EL (cell line): ENCODE measurements at places on chromosomes 7 and 10.

DNA sequence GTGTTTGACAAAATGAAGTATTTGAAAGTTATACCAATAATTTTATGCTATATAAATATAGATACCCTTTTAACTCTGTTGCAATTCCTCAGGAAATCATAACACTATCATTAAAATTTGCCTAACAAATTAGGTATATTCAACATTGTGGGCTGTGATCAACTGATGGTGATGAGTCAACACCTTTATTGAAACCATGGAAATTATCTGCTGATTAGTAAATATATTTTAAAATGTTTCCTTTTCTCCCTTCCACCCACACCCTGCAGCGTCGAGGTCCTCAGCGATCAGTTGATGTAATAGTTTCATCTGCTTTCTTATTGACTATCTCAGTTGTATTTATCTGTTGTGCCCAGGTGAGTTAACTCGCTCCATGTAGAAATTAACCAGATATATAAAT lies 143.9 kb downstream of the PHTF2 start:
- no peak for DNase-seq

DNA sequence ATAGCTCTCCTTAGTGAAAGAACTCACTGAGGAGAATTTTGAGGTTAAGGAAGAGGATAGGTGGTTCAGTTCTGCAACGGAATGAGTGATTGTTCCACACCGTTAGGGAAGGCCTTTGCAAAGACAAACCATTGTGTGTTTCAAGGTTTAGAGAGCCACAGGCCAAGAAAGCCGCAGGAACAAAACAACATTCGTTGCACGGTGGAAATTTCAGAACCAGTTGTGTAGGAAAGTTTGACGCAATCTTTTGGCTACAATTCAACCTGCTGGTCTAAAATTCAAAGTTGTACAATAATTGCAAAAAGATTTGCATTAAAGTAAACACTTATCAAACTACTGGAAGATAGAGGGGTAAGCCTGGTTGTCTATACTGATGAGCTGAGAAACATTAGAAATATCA lies 91.4 kb downstream of the FAM107B start:
- DNase-seq = no peak

DNA sequence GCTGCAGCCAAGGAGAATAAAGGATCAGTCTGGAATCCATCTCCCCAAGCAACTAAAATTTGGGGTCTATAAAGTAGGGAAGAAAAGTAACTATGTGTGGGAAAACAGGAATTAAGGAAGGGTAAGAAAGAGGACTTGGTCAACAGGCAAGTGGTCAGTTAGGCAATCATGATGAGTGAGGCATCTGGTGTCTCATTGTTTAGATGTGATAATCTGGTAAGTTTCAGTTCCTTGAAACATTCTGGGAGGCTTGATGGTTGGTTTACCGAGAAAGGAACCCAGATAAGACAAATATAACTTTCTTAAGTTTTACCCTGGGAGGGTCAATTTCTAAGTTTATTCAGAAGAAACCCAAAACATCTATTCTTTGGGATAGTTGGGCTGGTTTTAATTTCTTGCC lies 22.3 kb downstream of the HYAL4 start:
- DNase-seq = no peak

DNA sequence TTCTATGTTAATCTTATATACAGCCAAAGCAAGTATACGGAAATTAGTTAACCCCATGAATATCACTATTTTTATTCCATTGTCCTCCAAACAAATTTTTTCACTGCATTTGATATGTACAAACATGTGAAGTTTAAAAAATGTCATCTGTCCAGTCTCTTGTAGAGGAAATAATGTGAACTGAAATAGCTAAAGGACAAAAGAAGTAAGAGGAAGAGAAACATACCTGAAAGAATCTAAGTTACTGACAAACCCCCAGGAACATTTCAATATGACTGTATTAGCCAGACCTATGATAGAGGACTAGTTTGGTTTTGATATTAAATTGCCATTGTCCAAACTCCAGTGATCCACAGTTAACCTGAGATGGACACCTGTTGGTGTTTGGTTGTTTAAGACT lies 80.6 kb downstream of the NRCAM start:
- DNase-seq = no peak

DNA sequence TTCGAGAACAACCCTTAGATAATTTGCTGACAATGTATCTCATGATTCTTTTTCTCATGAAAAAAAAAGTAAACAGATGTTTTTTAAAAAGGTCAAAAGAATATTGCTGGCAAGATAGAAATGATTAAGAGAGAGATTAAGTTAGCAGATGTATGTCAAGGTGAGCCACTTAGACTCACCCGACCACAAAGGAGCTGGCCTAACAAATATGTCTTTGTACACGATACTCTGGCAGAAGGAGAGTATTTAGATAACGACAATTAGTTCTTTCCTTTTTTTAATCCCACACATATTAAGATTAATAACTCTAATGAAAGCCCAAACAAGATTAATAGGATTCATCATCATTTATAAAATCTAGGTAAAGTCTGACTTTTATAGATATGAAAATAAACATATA lies 156.7 kb downstream of the RAPGEF5 start:
- DNase-seq = no peak

GRCh38 chr10:10222304-10222841 lies 795.3 kb upstream of the CELF2 start:
- peak; percentile 40 for DNase-seq

DNA sequence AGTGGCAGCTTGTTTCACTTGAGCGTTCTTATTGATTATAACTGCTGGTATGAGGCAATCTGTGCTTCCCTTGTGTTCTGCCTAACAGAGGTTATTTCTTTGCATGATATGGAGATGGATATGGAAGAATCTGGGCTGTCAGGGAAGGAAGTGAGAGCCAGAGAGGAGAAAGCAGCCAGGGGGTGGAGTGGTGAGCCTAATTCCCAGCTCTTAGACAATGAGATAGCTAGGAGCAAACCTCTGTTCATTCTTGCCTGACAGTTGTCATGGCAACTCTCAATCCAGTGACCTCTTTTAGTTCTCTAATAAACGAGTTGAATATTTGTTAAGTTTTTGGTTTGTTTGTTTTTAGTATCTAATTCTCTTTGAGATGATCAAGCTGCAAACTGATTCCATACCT lies 214.3 kb downstream of the NRG3 start:
- DNase-seq = no peak

DNA sequence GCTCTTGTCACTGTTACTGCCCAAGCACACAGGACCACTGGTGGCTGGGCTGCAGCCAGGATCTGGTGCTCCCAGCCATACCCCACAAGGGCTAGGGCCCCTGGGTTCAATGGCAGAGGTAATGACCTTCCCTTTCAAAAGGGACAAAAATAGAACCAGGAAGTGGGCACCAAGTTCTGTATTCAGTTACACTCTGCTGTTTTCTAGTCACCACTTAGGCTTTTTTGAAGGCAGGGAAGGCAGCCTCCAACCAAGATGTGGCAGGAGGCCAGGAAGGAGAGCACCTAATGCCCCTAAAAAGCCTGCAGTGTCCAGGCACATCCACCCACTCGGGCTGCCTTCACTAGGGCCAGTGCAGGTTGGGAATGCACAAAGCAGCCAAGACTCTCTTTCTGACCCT lies 47.8 kb downstream of the NOD1 start:
- DNase-seq = no peak

- DNase-seq = no peak
These were observed 8.3 kb upstream of the EDRF1 start for GRCh38 chr10:125711110-125711750.

DNA sequence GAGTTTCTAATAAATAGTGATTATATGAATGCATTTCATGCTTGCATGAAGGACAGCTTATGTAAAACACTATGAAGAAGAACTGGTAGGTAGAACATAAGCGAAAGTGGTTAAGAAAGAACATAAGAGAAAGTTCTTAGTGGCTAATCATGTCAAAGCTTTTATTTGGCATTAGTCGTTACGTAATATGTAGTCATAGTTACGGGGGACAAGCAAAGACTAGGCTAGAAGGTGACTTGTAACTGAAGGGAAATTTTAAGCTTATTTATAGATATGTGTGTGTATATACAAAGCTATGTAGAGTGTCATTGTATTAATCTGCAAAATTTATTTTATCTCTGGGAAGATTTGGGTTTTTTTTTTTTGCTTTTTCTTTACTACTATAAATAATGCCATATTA lies 36.9 kb downstream of the CAPZA2 start:
- no peak for DNase-seq

- DNase-seq = peak; percentile 79
These were observed 2.4 kb upstream of the UBE3C start for GRCh38 chr7:157136372-157136771.

DNA sequence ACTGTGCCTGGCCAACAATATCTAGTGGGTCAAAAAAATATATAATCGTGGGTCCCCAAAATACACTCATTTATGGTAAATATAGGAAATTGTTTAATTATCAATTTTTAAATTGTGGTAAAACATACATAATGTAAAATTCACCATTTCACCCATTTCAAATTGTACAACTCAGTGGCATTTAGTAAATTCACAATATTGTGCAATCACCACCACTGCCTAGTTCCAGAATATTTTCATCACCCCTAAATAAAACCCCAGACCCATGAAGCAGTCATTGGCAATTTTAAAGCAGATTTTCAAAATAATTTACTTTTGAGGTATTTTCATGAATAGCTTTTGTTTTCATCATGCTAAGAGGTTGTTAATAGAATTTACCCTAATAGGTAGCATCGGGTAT lies 10.2 kb downstream of the BLNK start:
- no peak for DNase-seq

GRCh38 chr10:60706146-60706545 lies 72.1 kb upstream of the CDK1 start:
- no peak for DNase-seq

DNA sequence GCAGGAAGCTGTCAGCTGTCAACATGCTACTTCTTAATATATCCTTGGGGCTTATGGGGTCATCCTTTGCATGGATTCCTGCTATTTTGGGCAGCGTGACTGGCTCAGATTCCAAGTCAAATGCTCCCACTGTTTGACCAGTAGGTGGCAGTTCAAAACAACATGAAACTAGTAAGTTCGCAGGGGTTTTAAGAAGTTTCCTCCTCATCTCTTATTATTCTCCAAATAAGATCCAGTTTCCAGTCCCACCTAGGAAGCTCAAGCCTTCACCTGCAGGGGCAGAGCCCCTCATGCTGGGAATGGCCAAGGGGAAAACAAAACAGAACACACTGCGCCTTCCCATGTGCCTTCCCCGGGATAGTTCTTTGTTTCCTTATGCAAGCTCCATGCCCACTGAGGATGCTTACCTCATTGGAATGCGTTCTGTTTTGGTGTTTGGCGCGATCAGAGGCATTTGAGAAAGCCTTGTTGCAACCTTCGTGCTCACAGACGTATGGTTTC lies 259.8 kb downstream of the GLI3 start:
- peak; percentile 56 for DNase-seq

DNA sequence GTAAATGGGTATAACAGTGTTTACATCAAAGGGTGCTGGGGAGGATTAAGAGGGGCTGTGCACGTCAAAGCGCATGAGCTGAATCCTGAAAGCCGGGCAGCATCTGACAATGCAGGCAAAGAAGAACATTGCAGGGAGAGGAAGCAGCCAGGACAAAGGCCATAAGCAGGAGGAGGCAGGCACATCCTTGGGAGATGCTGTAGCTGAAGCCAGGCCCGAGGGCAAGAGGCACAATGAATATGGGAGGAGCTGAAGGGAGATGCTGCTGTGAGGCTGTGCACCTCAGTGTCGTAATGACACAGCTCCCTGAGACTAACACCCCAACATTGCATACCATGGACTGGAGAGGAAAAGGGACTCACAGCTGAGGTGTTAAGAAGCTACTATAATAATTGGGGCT lies 129.2 kb downstream of the BTAF1 start:
- no peak for DNase-seq

DNA sequence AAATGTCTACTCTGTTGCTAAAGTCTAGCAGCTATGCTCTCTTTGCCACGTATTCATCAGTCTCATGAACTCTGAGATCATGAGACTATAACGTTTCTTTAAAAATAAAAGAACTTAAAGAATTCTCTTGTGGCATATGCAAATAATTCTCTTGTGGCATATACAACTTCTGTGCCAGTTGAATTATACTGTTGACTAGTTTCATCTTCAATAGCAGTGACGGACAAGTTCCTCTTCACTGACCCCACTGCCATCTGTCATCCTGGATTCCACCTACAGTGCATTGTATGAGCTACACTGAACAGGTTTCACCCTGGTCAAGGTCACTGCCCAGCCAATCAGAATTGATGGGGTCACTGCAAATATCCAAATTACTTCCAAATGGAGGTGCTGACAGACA lies 88.2 kb downstream of the CD36 start:
- DNase-seq = no peak

DNA sequence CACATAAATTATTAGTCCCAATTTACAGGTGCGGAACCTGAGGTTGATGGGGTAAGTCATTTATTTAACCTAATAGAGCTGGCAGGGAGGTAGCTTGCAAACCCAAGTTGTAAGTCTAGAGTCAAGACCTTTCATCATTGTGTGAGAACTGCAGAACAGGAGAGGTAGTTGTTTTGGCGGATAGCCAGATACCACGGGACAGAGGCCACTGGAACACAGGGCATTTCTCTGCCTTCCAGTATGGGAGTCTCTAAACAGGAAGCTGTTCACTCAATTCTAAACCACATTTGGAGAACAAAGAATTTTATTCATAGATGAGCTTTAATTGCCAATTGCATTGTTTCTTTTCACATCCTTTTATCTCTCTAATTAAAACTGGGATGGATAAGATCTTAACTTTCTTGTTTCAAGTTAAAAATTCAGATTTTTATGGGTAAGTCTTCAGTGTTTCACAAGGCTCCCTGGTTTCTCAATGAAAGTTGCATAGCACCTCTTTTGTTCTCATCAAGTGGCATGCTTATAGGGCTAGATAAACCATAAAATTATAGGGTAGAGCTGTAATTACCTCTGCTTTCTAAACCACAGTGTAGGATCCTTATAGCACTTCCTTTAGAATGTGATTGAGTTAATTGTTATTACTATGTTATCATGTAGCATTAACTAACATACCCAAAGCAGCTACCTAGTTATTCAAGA lies 489.0 kb downstream of the GATA3 start:
- no peak for DNase-seq

DNA sequence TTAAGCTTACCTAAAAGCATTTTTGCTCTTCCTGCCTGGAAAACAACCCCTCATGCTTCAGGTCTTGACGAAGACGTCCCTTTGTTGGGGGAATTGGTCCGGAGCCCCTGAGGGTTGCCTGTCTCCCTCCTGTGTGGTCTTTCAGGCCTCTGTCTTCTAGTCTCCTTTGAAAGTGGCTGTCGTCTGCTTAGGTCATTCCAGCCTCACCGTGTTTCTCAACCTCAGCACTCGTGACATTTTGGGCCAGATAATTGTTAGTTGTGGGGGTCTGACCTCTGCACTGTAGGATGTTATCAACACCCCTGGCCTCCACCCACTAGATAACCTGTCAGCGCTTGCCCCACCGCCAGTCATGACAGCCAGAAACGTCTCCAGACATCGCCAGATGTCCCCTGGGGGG lies 219.1 kb downstream of the TCF7L2 start:
- DNase-seq = no peak

GRCh38 chr10:70546584-70546983 lies 56.0 kb downstream of the PRF1 start:
- no peak for DNase-seq

DNA sequence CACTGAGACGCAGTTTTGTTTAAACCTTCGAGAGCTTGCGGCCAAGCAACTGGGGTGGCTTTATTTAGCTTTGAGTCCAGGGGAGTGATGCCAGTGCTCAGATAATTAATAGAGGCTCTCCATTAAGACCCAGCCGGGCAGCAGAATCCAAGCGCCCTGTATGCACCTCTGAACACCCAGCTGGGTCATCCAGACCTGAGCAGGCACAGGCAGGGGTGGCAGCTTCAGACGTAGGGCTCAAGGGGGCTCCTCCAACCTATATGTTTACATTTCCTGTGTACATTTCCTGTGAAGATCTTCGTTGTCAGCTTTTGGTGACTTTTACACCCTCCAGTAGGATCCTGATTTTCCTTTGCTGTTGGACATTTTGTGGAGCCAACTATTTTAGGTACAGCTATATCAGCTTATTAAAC lies 719.5 kb downstream of the LRMDA start:
- DNase-seq = no peak
